ENCODE measurements at places on chromosomes 5 and 9. TPM values are rescaled to one million over a fixed set of nuclear protein-coding genes. Genes with fewer than 3 reads are reported as not detected.

The PFN3 gene
- not detected for total RNA-seq

The SLC9A3 gene
- 3.1 TPM for total RNA-seq

The C9orf50 gene
- total RNA-seq: 0.44 TPM

The PCDHB15 gene
- 10.4 TPM for total RNA-seq

GRCh38 chr5:138022912-138023311, 10.0 kb downstream of the FAM13B start:
- no peak for DNase-seq

DNA sequence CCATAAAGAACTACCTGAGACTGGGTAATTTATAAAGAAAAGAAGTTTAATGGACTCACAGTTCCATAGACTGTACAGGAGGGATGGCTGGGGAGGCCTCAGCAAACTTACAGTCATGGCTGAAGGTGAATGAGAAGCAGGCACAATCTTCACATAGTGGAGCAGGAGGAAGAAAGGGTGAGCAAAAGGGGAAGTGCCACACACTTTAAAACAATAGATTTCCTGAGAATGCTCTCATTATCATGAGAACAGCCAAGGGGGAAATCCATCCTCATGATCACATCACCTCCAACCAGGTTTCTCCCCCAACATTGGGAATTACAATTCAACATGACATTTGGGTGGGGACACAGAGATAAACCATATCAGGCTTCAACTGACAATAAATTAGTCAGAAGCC, 664.9 kb downstream of the TAF11L14 start:
- DNase-seq: no peak

GRCh38 chr5:92907938-92908606, 672.9 kb downstream of the NR2F1-AS1 start:
- no peak for DNase-seq

DNA sequence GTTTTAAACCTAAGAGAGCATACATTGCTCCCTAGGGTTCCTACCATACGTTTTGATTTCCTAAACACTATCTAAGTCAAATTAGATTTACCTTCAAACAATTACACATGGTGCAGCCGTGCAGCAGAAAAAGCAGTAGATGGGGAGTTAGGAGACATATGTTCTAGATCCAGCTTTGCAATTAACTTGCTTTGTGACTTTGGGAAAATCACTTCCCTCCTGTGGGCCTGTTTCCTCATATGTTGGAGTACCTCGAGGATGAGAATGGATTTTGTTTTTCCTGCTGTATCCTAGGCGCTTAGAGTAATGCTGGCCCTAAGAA, 711 bp downstream of the MRPL50 start:
- DNase-seq: no peak

GRCh38 chr5:65801352-65801783, 79.4 kb downstream of the NLN start:
- no peak for DNase-seq

All from spinal cord (tissue), 10 donors.